Large intestine (tissue), 12 donors: ENCODE measurements at places on chromosomes 1 and 21. TPM values are rescaled to one million over a fixed set of nuclear protein-coding genes. Genes with fewer than 3 reads are reported as not detected.

- peak overlapping the region; percentile 58 for H3K27ac ChIP-seq
- no peaks in the 10 kb centered on the region for H3K27me3 ChIP-seq
- H3K4me3 ChIP-seq = no peak overlapping the region
- DNase-seq = peak; percentile 75
Measured at GRCh38 chr1:204842892-204843291, 27.8 kb upstream of the NFASC start.

DNA sequence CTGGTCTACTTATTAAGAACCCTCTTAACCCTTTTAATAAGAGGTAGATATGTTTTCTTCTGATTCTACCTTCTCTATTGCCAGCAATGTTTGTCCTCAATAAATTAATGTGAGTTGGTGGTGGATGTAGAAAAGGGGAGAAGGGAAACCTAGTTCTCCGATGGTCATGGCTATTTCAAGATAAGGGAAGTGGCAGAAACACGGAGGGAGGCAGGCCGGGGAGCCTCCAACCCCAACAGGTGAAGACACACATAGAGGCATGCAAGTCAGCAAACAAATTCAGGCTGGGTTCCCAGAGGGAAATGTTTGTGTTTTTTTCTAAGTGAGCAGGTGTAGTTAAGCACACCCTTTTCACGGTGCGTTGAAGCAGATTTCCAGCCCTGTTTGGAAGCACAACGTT is 31.0 kb upstream of the CLDN14 start:
- no peaks in the 10 kb centered on the region for H3K4me1 ChIP-seq
- no peak for DNase-seq
- H3K27ac ChIP-seq = no peak overlapping the region
- peaks cover 16% of the 10 kb centered on the region for H3K27me3 ChIP-seq
- H3K4me3 ChIP-seq = no peak overlapping the region

DNA sequence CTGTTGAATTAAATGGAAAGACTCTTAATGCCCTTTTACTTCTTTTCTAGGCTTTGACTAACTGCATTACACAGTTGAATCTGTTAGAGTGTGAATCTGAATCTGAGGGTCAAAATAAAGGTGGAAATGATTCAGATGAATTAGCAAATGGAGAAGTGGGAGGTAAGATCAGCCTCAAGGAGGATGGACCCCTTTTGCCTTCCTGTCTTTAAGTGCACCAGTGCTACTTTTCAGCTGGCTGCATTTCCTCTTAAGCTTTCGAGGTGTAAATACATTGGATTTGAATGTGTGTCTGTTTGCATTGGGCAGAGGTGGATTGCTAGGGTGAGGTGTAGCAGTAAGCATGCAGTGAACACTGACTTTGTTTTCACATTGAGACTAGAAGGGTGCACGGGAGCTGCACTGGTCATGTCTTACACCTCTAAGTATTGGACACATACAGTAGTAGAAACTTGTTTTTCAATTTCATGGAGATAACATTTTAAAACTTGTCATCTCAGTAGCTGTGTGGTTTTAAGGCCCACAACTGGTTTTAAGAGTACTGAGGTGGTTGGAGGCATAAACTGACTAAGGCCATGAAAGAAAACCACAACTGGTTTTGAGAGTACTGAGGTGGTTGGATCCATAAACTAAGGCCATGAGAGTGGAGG is 35.4 kb downstream of the MIA3 start:
- H3K4me1 ChIP-seq = no peaks in the 10 kb centered on the region
- no peak overlapping the region for H3K4me3 ChIP-seq
- H3K36me3 ChIP-seq = peaks cover 67% of the 10 kb centered on the region

DNA sequence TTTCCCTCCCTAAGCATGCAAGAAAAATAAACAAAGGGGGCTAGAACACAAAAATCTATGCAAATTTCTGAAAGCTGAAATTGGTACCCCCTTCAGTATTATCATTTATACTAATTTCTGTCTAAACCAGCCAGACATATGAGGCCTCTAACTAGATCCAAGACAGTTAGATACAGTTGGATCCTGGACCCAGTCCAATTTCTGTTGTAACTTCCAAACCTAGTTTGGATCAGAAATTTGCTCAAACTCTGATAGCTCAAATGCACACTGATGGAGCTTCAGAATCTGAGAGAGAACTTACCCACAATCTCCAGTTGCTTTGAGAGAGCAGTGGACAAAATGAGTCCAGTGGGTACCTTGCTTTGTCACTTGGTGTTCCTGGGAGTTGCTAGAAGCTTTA is 11.9 kb downstream of the CEP350 start:
- H3K36me3 ChIP-seq = peaks cover 8% of the 10 kb centered on the region
- no peaks in the 10 kb centered on the region for H3K27me3 ChIP-seq
- H3K27ac ChIP-seq = no peak overlapping the region
- H3K4me3 ChIP-seq = no peak overlapping the region
- no peak for DNase-seq
- H3K4me1 ChIP-seq = no peaks in the 10 kb centered on the region

- H3K36me3 ChIP-seq = no peaks in the 10 kb centered on the region
- no peaks in the 10 kb centered on the region for H3K4me1 ChIP-seq
- no peak for DNase-seq
Measured at GRCh38 chr1:194225821-194226220, 1039.4 kb upstream of the B3GALT2 start.

DNA sequence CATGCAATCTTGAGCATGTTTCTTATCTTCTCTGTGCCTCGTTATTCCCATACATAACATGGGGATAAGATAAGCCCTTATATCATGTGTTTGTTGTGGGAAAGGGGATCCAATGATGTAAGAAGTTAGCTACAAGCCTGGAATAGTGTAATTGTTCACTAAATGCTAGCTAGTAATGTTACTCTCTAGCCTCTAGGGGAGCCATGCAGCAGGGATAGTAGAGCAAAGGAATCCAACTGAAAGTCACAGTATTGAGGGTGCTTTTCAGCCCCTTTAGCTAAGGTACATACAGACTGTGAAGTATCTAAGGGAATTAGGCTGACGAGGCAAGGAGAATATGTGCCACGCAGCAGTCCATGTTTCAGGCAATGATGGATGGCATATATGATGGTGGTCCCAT is 46.9 kb downstream of the IL23R start:
- DNase-seq = no peak
- no peaks in the 10 kb centered on the region for H3K4me1 ChIP-seq
- H3K27ac ChIP-seq = no peak overlapping the region

- H3K27ac ChIP-seq = no peak overlapping the region
- H3K27me3 ChIP-seq = peaks cover 7% of the 10 kb centered on the region
- H3K36me3 ChIP-seq = no peaks in the 10 kb centered on the region
- H3K4me1 ChIP-seq = no peaks in the 10 kb centered on the region
Measured at GRCh38 chr21:35428489-35428888, 379.4 kb upstream of the RUNX1 start.

- H3K4me1 ChIP-seq = peaks cover 25% of the 10 kb centered on the region
- DNase-seq = peak; percentile 51
- H3K27me3 ChIP-seq = no peaks in the 10 kb centered on the region
- H3K27ac ChIP-seq = peak overlapping the region; percentile 81
- no peak overlapping the region for H3K4me3 ChIP-seq
Measured at GRCh38 chr21:36070999-36071398, 1.2 kb downstream of the CBR1 start.

DNA sequence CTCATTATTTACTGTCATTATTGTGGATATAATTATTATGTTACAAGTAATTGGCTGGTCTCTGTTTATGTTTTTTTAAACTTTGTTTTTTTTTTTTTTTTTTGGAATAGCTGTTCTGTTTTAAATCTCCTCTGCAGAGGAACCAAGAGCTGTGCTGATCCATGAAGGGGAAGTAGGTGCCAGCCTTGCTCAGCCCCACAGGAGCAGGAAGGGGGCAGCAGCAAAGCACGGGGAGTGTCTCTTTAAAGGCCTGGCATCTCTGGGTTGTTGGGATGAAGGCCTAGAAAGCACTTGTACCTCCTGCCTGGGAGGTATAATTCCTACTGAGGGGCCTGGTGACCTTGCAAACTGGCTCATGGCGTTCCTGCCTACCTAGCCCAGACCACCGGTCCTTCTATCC is 2.5 kb upstream of the GRHL3 start:
- no peak overlapping the region for H3K4me3 ChIP-seq
- DNase-seq = no peak
- H3K4me1 ChIP-seq = peaks cover 12% of the 10 kb centered on the region
- no peaks in the 10 kb centered on the region for H3K36me3 ChIP-seq

Gene TMPRSS15
- 0.01 TPM for polyA plus RNA-seq

Gene TFF2
- 0.12 TPM for polyA plus RNA-seq

Gene SYT14
- polyA plus RNA-seq = 1.0 TPM

Gene GCSAML
- polyA plus RNA-seq = 0.07 TPM
